ENCODE measurements at places on chromosomes 5 and 9.

GRCh38 chr5:160287378-160288051 lies 24.8 kb downstream of the CCNJL start:
- no peak for DNase-seq

DNA sequence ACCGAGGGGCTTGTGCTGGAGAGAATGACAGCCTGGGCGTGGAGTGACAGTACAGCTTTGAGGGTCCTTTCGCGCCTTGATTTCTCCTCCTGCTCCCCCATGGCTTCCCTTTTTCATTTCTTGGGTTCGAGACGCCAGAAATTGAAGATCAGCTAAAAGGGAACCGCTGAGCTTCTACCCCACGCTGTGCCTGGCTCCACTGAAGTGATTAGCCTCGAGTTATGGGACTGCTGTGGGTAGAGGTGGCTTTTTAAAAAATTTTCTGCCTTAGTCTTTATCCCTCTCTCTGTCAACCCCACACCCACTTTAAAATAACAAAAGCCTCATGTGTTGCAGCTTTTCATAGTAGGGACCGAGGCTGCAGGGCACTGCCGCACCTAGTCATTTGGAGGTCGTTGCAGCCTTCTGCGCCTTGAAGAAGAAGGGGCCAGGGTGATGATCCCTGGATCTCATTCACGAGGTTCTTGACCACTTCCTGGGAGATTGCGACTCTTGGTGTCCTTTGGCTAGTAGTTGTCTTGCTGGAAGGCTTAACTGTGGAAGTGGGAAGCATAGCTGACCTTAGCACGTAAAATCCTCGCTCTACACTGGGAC lies 603 bp downstream of the PPIP5K2 start:
- no peak for DNase-seq

GRCh38 chr5:14753947-14754346 lies 89.4 kb downstream of the OTULIN start:
- DNase-seq: no peak

DNA sequence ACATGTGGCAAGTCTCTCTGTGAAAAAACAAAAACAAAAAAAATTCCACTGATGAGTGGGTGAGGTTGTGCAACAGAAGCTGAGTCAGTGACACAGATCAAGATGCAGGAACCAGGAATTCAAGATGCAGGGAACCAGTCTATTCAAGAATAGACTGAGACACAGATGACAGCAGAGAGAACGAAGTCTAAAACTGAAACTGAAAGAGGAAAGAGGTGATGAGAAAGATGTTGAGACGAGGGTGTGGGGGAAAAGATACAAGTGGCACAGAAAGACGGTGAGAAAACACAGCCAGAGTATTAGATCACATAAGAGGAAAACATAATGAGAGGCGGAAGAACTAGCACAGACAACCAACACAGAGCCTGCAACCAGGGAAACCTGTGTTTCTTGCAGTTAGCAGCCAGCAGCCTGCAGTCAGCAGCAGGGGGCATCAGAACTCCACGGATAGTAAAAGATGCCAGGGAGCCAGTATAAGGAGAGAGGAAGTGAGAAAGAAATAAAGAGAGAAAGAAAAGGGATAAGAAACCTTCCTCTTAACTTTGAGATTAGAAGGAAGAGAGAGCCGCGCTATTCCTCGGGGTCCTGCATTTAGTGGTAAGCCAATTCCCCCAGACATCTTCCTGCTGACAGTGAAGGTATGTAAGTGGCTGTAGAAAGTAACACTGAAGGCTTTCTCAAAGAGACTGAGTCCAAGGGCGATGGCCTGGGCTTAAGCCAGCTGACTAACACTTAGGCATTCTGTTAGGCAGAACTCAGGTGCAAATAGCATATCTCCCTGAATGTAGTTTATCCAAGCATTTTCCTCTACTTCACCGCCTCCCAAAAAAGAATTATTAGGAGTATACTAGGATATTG lies 79.0 kb downstream of the TLR4 start:
- peak; percentile 8 for DNase-seq

DNA sequence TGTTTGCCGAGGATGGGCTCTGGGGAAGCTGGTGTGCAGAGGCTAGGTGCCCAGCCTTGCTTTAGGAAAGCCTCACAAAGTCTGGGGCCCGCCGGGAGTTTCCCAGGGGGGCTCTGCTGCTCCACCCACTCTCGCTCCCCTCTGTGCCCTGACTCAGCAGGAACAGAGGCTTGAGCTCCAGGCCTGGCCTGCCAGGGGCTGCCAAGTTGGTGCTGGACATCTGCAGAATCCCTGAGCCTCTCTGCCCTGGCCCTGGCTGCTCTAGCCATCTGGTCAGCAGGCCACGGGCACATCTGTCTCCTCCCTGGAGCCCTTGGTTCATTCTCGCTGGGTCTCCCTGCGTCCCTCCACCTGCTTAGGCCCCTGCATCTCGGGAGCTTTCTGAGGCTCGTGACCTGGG lies 647 bp upstream of the ADAMTSL2 start:
- no peak for DNase-seq

- DNase-seq: no peak
Observed at GRCh38 chr5:54680998-54681397, 163.4 kb downstream of the SNX18 start.

DNA sequence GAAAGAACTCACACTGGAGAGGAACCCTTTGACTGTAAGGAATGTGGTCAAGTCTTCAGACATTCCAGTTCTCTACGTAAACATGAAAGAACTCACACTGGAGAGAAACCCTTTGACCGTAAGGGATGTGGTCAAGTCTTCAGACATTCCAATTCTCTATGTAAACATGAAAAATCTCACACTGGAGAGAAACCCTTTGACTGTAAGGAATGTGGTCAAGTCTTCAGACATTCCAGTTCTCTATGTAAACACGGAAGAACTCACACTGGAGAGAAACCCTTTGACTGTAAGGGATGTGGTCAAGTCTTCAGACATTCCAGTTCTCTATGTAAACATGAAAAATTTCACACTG lies 32.6 kb downstream of the MAPK9 start:
- DNase-seq: no peak

- no peak for DNase-seq
Observed at GRCh38 chr9:121700165-121700831, 48.9 kb downstream of the DAB2IP start.

GRCh38 chr9:129908906-129909305 lies 73.6 kb downstream of the USP20 start:
- no peak for DNase-seq

GRCh38 chr9:20558566-20559016 lies 63.7 kb downstream of the MLLT3 start:
- DNase-seq: no peak

DNA sequence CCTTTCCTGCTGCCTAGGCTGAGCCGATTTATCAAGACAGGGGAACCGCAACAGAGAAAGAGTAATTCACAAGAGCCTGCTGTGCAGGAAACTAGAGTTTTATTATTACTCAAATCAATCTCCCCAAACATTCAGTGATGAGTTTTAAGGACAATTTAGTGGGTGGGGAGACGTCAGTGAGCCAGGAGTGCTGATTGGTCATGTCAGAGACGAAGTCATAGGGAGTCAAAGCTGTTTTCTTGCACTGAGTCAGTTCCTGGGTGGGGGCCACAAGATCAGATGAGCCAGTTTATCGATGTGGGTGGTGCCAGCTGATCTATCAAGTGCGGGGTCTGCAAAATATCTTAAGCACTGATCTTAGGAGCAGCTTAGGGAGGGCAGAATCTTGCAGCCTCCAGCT lies 19.0 kb downstream of the SNX24 start:
- no peak for DNase-seq

- DNase-seq: no peak
Observed at GRCh38 chr9:127116088-127116726, 6.2 kb downstream of the ANGPTL2 start.

- DNase-seq: no peak
Observed at GRCh38 chr5:178404987-178405386, 172.4 kb upstream of the PHYKPL start.

GRCh38 chr9:99472240-99472915 lies 250.3 kb downstream of the SEC61B start:
- DNase-seq: no peak

DNA sequence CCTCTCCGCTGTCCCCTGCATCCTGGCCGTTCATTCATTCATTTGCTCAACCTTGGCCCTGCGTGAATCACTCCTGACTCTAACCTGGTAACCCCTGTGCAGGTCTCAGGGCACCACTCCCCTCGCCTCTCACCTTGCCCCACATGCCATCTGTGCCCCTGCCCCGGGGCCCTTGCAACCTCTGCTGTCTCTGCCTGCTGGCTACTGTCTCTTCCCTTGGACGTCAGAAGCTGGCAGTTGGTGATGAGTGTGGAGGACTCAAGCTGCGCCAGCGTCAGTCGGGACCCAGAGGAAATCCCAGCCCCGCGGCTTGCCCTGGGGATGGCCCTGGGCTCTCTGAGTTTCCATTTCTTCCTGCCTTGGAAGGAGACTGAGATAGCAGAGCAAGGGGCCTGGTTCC lies 154.9 kb downstream of the OLFM1 start:
- no peak for DNase-seq

DNA sequence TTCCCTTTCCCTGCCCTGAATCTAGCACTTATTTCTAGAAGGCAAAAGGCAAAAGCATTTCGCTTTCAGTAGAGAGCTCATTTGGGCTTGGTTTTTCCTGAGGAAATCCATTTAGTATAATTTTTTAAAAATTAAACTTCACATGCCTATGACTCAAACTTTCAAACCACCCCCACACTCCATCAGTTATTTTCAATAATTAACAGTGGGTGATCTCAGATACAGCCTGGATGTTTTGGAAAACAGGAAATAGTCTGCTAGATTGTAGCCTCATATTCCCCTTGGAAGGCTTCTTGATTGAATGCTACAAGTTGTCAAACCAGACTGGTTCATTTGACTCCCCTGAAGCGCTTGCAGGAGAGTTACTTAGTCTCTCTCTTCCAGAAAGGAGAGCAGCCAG lies 40.6 kb downstream of the SEMA5A start:
- no peak for DNase-seq

DNA sequence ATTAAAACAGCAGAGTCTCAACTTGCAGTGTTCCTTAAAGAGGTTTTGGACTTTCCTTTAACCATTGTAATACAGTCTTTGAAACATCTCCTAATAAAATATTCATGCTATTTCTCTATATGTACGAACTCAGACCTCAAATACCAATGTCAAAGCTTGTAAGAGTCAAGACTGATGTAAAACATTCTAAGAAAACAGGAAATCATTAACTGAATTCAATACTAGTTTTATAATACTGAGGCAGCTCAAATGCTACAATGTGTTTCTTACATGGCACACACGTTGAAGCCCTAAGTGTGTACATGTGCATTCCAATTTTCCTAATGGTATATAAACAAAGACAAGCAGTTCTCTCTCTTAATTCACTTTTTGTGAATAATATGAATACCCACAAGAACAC lies 11.6 kb downstream of the PSIP1 start:
- no peak for DNase-seq

- DNase-seq: no peak
Observed at GRCh38 chr5:141496038-141496437, 7.2 kb downstream of the PCDHGC5 start.

- DNase-seq: no peak
Observed at GRCh38 chr9:84996029-84996428, 326.5 kb downstream of the NTRK2 start.

DNA sequence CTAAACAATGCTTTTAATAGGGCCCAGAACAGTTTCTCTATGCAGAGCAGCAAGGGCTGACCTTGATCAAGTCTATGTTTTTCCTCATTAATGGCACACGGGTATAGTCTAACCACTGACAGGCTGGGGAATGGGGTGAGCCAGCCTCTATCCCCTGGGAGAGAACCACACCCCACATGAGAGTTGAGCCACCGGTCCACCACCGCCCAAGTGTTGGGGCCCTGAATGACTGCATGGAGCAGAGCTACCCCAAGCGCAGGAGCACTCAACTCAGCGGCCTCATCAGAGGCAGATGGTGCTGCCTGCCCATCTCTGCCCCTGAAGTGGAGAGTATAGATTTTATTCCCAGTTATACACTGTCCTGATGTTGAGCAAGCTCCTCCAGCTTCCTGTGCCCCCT lies 247.9 kb upstream of the IRX1 start:
- no peak for DNase-seq

GRCh38 chr9:105346273-105346672 lies 101.6 kb upstream of the FSD1L start:
- no peak for DNase-seq

GRCh38 chr9:31302620-31303418 lies 1081.6 kb upstream of the ACO1 start:
- DNase-seq: no peak

GRCh38 chr9:126925876-126926275 lies 11.3 kb downstream of the RALGPS1 start:
- no peak for DNase-seq

DNA sequence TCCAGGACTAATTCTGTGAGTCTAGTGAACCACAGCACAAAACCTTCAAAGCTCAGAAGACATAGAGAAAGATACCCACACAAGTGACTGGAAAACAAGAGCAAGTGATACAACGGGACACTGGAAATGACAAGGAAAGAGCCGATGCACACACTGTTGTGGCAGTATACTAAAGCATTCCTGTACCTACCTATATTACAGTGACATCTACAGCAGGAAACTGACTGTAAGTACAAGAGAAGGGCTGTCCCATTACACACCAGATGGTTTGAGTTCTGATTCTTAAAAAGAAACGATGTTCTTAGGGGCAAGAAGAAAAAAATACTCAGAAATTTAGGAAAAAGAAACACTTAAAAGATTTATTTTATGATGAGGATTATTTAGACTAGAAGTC lies 18.5 kb downstream of the TMEM245 start:
- no peak for DNase-seq

- DNase-seq: no peak
Observed at GRCh38 chr9:92406477-92406876, 2.1 kb upstream of the OGN start.

DNA sequence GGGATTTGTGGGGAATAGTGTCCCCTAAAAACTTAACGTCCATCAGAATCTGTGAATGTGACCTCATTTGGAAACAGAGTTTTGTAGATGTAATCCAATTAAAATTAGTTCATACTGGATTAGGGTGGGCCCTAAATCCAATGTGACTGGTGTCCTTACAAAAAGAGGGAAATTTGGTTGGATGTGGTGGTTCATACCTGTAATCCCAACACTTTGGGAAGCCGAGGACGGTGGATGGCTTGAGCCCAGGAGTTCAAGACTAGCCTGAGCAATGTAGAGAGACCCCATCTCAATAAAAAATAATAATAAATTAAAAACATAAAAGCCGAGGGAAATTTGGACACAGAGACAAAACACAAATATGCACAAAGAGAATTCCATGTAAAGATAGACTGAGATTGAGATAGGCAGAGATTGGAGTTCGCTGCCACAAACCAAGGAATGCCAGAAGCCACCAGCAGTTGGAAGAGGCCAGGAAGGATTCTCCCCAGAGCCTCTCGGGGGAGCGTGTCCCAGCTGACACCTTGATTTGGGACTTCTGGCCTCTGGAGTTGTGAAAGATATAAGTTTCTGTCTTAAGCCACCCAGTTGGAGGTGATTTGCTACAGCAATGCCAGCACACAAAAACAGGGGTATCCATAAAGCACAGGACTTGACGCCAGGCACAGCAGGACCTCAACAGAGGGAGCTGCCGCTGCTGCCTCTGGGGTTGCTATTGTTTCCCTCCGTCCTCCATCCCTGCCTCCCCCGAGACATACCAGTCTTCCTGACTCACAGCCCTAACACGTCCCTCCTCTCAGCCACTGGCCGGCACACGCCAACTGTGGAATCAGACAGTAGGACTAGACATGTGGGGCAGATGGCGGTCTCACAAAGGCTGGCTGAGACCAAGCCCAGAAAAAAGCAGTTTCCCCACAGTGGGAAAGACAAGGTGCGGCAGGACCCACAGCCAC lies 73.8 kb upstream of the IL17B start:
- DNase-seq: no peak

Data from activated CD8-positive, alpha-beta memory T cell treated with anti-CD3 and anti-CD28 coated beads for 48 hours (primary cell).